M059J (cell line): ENCODE measurements at places on chromosomes 4 and X. TPM values are rescaled to one million over a fixed set of nuclear protein-coding genes. Genes with fewer than 3 reads are reported as not detected.

DNA sequence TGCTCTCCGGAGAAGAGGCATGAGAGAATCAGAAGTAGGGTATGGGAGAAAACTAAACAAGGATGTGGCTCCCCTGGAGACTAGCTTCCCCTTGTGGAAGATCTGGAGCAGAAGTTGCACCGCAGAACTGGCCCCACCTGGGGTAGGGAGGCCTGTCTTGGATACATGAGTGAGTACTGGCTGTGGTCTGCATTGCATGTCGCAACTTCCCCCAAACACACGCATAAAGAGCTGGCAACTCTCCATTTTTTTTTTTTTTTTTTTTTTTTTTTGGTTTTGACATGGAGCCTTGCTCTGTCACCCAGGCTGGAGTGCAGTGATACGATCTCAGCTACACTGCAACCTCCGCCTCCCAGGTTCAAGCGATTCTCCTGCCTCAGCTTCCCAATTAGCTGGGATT, 119.9 kb downstream of the EGF start:
- no peak for DNase-seq

DNA sequence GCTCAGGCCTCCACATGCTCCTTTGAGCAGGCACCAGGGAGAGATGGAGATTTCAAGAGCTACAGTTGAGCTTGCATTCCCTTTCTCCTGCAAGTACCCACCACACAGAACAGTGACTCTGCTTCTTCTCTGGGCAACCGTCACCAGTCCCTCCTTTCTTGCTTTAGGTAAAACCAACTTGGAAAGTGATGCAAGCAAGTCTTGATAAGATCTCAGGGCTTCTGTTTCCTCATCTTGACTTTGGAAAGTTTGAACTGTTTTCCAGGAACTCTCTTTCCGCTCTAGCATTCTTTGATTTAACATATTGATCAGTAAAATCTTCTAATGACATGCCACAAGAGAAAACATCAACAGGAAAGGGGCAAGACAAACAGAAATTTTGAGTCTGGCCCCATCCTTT, 73.7 kb downstream of the USP46 start:
- DNase-seq, result no peak

DNA sequence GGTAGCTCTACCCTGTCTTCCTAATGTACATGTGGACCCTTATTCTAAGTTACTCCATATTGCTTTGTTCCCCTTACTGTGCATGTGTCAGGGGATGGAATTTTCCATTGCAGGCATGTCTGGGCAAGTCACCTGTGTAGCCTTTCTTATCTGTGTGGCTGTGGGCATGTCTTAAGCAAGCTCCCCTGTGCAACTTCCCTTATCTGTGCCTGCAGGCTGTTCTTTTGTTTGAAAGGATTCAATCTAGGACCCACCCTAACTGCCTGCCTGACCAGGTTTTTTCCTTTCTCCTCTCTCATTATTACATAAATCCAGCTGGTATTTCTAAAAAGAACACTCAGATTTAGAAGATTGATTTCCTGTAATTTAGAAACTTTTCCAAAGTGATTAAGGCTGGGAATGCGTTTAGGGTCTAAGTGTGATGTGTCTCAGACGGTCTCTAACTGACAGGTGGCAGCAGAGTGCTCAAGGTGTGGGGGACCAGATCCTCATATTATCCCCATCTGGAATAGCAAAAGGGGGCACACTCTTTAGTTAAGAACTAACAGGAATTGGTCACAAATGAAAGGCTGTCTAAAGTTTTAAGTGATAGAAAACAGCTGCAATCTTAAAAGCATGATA, 198.9 kb upstream of the PPP1R2C start:
- DNase-seq, result no peak

The PFKFB1 gene
- total RNA-seq, result not detected in 2 replicates

- no peak for DNase-seq
These were observed 17.0 kb downstream of the PDGFC start for GRCh38 chr4:156954587-156954986.
